ENCODE measurements at places on chromosomes 7 and 10.

GRCh38 chr7:66535414-66536329, 93.0 kb upstream of the KCTD7 start:
- peak; percentile 84 for DNase-seq

- no peak for DNase-seq
Measured at GRCh38 chr7:158530800-158531609, 56.6 kb downstream of the PTPRN2 start.

- no peak for DNase-seq
Measured at GRCh38 chr10:26969145-26969926, 108.6 kb upstream of the ABI1 start.

DNA sequence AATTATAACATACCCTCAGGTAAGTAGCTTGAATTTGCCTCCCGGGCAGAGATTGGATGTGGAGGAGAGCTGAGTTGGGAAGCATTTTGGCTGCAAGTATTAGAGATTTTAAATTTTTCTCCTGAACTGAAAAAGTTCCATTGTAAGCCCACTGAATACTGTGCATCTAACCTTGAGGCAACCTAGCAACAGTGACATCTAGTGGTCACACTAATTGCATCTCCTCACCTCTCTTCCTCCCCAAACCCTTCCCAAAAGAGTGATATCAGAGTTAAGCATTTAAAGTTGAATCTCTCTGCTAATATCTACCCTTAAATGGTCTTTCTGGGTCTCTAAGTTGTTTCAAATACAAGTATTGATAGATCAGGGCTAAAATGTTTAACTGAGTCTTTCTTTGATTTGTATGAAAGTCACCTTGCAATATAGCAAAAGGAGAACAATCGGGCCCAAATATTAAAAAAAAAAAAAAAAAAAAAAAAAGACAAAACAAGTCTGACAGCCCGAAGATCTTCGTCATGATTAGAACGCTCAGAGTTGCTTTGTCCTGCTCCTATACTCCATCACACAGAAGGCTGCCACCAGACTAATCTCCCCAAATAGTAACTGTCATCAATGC, 40.4 kb upstream of the DLX5 start:
- peak; percentile 67 for DNase-seq

GRCh38 chr10:117518246-117518645, 24.3 kb upstream of the EMX2 start:
- no peak for DNase-seq

GRCh38 chr7:46450425-46450824, 529.4 kb upstream of the IGFBP3 start:
- no peak for DNase-seq

- DNase-seq, result peak; percentile 4
Measured at GRCh38 chr7:31778296-31778695, 91.3 kb downstream of the PPP1R17 start.

DNA sequence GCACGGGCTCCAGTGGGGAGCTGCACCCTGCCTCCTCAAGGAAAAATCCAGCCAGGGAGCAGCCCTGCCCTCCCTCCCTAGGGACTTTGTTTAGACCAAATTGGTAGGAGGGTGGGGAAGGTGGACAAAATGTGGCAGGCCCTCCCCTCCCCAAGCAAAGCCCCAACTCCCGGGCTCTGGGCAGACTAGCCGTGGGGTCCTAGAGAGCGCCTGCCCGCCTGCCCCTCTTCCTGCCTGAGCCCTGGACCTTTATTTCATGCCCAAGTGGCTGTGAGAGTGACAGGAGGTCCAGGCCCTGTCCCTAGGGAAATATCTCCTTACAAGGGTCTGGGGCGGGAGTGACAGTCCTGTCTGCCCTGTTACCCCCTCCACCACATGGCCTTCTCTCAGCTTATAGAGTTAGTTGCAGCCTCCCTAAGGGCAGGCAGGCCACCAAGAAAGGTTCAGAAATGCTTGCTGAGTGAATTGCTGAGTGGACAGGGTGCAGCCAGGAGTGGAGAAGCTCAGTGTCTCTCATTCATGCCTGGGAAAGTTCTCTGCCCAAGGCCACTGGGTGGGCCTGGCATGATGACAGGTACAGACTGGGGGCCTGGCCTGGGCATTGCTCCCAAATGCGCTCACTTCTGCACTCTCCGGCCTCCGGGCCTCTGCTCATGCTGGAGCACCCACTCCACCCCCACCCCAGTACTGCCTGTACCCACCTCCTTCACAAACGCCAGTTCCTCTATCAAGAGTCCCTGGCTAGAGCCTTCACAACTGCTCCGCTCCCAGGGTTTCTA, 25.2 kb downstream of the DNAJB12 start:
- DNase-seq, result peak; percentile 50

DNA sequence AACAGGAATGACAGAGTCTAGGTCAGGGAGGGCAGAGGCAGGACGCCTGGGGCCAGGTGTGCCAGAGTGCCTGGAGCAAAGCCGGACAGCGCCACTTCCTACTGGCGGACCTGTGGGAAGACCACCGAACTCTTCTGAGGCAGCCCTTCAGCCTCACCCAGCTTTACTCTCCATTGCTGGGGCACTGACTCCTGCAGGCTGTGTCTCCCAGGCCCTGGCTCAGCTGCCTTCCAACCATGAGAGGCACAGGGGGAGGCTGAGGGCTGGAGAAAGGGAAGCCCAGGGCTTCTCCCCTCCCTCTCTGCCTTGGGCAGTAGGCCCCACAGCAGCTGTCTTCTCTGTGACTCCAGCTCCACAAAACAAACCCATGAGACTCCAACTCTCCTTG, 139.6 kb upstream of the UNC5B start:
- no peak for DNase-seq

DNA sequence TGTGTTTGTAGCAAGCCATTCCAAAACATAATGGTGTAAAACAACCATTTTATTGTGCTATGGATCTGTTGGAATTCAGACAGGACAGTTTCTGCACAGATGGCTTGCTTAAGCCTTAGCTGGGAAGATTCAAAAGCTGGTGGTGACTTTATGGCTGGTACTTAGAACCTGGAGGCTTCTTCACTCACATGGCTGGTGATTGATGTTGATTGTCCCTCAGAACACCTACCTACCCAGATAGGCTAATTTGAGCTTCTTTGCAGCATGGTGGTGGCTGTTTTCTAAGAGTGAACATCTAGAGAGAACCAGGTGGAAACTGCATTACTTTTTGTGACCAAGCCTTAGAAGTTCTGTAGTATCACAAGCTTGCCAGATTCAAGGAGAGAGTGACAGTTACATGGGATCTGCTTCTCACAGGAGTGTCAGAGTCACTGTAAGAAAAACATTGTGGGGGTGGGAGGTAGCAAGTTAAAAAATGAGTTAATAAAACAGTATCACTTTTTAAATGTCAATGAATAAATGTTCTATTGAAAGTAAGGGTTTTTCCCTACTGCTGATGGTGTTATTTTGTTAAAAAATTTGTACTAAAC, 7.1 kb downstream of the R3HCC1L start:
- peak; percentile 5 for DNase-seq

DNA sequence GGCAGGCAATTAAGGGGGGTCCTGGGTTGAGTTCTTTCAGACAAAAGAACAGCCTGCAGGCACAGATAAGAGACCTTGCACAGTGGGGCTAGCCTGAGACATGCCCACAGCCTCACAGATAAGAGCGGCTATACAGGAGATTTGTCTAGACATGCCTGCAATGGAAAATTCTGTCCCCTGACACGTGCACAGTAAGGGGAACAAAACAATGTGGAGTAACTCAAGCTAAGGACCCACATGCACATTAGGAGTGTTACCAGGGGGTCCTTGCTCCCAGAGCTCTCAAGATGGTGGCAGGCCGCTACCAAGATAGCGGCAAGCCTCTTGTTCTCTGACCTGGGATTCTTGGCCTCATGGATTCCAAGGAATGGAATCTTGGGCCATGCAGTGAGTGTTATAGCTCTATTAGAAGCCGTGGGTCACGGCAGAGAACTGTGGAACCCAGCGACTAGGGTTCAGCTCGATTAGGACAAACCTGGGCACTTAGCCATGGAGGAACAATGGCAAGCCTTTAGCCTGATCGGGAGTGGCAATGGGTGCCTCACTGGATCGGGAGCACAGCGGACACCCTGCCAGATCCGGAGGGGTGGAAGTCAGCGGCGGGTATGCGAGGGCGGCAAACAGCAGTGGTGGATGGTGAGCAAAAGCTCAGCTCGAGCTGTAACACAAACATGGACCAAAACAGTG, 196.9 kb downstream of the CCSER2 start:
- peak; percentile 97 for DNase-seq

DNA sequence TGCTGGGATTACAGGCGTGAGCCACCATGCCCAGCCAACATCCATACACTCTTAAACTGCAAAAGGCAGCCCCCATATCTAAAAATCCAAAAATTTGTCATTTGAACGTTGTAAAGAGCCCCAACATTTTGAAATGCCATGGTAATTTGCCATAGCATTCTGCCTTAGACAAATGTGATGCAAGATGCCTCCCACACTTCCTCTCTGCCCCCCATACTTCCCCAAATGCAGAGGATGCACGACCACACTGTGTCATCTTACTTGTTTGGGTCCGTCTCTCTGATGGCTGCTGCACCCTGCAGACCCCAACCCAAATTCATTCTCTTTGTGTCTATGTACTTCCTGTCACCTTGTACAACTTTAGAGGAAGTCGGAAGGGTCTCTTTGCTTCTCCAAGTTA, 1125.6 kb upstream of the AUTS2 start:
- DNase-seq, result no peak

GRCh38 chr10:59582058-59582457, 127.6 kb downstream of the SLC16A9 start:
- no peak for DNase-seq

DNA sequence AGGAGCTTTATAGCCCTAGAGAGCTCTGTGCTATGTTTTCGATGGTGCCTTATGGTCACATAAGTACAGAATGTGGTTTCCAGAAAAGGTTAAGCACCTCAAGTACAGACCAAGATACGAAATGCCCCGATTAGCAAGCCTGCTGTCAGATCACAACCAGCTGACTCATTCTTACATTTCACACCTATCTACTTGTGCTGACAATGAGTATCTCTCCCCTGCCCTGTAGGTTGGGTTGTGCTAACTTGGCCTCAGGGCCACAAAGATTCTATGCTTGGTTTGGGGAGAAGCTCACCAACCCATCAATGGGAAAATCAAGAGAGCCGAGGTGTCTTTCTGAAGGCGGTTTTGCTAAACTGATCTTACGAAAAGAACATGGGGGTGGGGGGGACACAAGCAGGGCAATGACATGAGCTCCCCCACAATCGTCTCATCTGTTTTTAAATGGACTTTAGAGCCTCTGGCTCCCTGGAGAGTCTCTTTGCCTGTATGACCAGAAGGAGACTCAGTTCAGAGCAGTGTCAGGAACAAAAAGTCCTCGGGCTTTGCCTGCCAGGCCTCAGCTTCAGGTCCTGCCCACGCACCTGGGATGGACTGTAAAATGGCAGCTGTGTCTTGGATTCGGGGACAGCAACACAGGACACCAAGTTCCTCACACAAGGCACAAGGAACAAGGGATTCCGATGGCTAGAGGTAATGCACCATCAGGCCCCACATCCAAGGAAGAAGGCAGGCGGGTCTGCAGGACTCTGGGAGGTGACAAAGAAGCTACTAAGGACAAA, 55.1 kb downstream of the FAM53B start:
- DNase-seq, result peak; percentile 54

GRCh38 chr7:14288701-14289100, 299.2 kb upstream of the ETV1 start:
- no peak for DNase-seq

DNA sequence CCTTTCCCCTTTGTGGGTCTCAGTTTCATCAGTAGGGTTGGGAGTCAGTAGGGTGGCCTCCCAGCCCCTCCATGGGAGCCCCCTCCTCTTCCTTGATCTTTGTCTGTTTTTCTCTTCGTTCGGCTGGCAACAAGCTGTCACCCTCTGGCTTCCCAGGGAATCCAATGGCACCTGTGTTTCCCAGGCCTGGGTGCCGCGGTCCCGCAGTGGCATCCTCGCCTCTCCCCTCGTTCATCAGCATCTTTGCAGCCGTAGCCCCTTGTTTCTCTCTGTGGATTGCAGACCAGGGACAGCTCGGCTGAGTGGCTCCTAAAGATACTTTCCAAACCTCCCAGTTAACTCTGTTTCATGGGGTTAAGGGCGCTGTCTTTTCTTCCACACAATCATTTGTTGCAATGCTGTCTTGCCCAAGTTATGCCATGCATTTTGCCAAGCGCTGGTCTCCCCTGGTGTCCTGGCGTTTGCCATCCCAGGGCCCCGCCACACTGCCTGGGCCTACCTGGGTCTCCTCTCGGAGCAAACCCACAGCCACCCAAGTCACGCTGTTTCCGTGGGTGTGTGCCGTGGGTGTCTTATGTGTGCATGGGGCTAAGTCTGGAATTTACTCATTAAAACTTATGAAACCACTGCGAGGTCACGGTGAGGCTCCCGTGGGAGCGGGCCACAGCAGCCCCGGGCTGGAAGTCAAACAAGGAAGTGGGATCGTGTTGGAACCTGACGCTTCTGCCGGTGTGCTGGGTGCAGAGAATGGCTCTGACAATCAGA, 189.4 kb upstream of the SHH start:
- no peak for DNase-seq

DNA sequence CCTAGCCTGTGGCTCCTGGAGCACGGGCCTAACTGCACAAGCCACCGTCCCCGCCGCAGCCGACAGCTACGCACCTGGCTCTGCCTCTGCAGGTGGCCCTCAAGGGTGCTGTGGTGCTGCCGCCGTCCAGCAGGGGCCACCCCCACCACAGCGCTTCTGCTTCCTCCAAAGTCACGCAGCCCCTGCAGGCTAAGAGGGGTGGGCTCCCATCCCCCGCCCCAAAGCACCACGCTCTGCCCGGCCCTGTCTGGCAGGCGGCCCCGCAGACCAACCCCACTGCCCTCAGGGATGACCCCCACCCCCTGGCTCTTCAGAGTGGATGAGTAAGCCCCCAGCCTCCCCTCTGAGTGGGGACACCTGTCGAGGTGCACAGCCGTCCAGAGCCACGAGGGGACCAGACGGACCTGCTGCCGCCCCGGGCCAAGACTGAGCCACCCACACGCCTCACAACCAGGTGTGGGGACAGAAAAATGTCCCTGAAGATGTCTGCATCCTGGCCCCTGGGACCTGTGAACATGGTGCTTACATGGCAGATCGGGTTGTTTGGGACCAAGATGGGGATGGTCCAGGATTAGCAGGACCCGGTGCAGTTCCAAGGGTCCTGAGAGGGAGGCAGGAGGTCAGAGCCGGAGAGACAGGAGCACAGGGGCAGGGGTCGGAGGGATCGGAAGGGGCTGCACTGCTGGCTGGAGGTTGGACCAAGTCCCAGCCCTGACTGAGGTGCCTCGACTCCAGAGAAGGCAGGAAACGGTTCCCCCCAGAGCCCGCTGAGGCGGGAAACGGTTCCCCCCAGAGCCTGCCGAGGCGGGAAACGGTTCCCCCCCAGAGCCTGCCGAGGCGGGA, 9.0 kb upstream of the ADAP1 start:
- no peak for DNase-seq
